ENCODE measurements at places on chromosomes 12 and 14.

DNA sequence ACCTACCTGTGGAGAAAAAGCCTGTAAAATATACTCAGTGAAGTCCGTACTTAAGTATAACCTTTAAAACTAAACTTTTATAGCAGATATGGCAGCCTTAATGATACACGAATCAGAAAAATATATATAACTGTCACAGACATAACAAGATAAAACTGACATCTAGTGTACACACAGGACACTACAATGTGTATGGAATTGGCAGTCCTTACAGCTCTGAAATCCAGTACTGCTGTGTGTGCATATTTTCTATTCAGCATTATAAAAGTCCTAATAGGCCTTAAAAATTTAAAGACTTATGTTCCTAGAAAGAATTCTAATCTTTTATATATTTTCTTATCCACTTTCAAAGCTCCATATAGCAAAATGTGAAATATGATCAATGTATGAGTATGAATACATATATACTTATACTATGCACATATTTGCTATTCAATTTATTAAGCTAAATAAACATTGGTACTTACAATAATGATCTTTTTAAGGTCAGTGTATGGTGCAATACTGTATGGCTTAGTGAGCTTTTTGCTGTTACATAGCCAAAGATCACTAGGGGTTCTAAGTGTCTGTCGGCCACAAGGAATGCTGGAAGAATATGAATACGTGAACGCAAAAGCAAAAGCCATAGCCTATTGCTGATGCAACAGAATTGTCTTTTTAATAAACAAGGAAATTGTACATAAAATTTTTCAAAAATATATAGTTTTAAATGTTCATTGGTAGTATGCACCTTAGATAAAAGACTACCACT is 69.2 kb downstream of the C2CD5 start:
- DNase-seq = no peak
- H3K27ac ChIP-seq = no peak overlapping the region
- H3K36me3 ChIP-seq = peaks cover 4% of the 10 kb centered on the region
- H3K4me3 ChIP-seq = no peak overlapping the region

DNA sequence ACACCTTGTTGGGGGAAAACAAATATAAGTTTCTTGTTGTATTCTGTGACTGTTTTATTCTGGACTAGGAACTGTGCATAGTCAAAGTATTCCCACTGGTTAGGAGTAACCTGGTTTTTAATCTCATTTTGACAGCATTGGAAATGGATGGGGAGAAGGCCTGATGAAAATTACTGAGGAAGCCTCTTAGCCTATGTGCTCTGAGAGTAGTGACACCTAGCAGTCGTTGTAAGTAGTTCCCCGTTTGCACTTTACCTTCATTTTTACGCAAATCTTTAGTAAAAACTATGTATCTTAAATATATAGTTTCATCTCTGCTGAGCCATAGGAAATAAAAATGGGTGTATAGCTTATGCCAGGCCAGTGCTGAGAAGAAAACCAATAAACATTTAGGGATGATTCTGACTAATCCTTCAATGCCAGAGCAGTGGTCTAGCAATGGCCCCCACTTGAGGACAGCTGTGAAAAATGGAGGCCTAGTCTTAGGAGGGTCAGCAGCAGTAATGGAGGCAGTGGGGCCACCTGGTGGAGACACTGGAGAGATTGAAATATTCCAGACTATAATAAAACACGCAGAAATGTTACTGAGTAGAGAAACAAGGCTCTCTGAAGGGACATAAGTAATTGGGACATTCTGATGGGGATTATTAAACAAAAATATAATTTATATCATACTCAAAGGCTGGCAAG is 133.2 kb upstream of the NOVA1 start:
- no peak overlapping the region for H3K4me3 ChIP-seq
- no peaks in the 10 kb centered on the region for H3K4me1 ChIP-seq
- no peak for DNase-seq
- H3K27ac ChIP-seq = no peak overlapping the region

- no peak overlapping the region for H3K27ac ChIP-seq
- H3K4me3 ChIP-seq = no peak overlapping the region
- peaks cover 8% of the 10 kb centered on the region for H3K27me3 ChIP-seq
- DNase-seq = no peak
These were observed 2.8 kb upstream of the CRADD start for GRCh38 chr12:93674386-93674785.

- H3K36me3 ChIP-seq = peaks cover 76% of the 10 kb centered on the region
- no peaks in the 10 kb centered on the region for H3K27me3 ChIP-seq
- no peak overlapping the region for H3K4me3 ChIP-seq
- peak overlapping the region; percentile 29 for H3K27ac ChIP-seq
These were observed 65.1 kb downstream of the TRAFD1 start for GRCh38 chr12:112190231-112191025.

- peaks cover 2% of the 10 kb centered on the region for H3K36me3 ChIP-seq
- DNase-seq = no peak
- H3K4me1 ChIP-seq = no peaks in the 10 kb centered on the region
- H3K27ac ChIP-seq = peak overlapping the region; percentile 16
- H3K4me3 ChIP-seq = no peak overlapping the region
- H3K27me3 ChIP-seq = no peaks in the 10 kb centered on the region
These were observed 21.2 kb downstream of the BCL7A start for GRCh38 chr12:122042910-122043309.

Data from naive thymus-derived CD8-positive, alpha-beta T cell (primary cell).